ENCODE measurements at places on chromosomes 2 and 18. TPM values are rescaled to one million over a fixed set of nuclear protein-coding genes. Genes with fewer than 3 reads are reported as not detected.

LIMS3 gene
- not detected for total RNA-seq

FAM228A gene
- not detected for total RNA-seq

LDAH gene
- 15.3 TPM for total RNA-seq

GALNT5 gene
- total RNA-seq: 2.1 TPM

RUFY4 gene
- not detected for total RNA-seq

CDH7 gene
- not detected for total RNA-seq

SIX2 gene
- 0.27 TPM for total RNA-seq

SPP2 gene
- not detected for total RNA-seq

FSIP2 gene
- total RNA-seq: not detected

SLC23A3 gene
- total RNA-seq: 0.49 TPM

PROC gene
- 3.7 TPM for total RNA-seq

NEU4 gene
- total RNA-seq: 0.14 TPM

CAPN14 gene
- not detected for total RNA-seq

CNTNAP5 gene
- not detected for total RNA-seq

SGPP2 gene
- 0.33 TPM for total RNA-seq

L3MBTL4 gene
- not detected for total RNA-seq

SLC5A7 gene
- total RNA-seq: not detected

POTEC gene
- total RNA-seq: not detected

HOXD3 gene
- total RNA-seq: 0.14 TPM

Data from A549 treated with RU486 at 1 μM for 4 hours (cell line).